ENCODE measurements at places on chromosomes 3 and 15.

GRCh38 chr15:88882785-88883184 is 12.6 kb downstream of the HAPLN3 start:
- DNase-seq = no peak

DNA sequence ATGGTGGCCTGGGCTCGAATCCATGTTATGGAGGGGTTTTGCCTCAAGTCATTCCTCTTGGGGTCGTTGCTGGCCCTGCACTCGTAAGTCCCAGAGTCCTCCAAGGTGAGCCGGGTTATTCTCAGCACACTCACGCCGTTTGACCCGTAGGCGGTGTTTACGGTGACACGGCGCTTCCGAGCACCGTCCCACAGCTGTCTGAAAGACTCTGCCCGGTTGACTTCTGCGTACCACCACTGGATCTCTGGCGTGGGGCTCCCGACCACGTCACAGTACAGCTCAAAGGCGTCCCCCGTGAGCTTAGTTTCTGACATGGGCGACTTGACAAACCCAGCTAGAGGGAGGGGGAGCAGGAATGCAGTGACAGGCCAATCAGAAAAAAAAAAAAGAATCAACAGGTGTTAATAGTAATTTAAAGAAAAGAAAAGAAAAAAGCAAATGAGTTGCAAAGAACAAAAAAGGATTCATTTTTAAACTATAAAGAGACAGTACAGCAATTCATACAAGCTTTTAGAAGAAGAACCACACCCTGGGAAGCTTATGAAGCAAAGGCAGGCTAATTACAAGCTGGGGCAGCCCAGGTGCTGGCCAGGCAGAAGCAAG is 36.1 kb downstream of the NPTN start:
- DNase-seq = no peak

DNA sequence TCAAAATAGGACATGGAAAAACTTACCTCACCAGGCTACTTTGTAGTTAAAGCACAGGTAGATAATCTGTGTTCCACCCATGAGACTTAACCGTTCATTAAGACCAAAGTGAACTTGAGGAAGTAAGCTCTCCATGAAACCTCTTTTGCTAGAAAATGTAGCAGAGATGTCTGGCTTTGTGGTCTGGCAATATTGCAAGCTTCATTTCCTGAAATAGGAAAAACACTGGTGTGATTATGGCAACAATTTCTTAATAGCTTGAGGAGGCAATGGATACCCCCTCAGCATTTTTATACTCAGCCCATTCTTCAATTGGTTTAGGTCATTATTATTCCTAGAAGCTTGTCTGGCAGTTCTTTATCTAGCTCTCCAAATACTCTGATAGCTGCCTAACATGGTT is 957.3 kb downstream of the IGSF11 start:
- DNase-seq = no peak

- no peak for DNase-seq
These were observed 774.3 kb downstream of the TUSC7 start for GRCh38 chr3:117483839-117484238.

DNA sequence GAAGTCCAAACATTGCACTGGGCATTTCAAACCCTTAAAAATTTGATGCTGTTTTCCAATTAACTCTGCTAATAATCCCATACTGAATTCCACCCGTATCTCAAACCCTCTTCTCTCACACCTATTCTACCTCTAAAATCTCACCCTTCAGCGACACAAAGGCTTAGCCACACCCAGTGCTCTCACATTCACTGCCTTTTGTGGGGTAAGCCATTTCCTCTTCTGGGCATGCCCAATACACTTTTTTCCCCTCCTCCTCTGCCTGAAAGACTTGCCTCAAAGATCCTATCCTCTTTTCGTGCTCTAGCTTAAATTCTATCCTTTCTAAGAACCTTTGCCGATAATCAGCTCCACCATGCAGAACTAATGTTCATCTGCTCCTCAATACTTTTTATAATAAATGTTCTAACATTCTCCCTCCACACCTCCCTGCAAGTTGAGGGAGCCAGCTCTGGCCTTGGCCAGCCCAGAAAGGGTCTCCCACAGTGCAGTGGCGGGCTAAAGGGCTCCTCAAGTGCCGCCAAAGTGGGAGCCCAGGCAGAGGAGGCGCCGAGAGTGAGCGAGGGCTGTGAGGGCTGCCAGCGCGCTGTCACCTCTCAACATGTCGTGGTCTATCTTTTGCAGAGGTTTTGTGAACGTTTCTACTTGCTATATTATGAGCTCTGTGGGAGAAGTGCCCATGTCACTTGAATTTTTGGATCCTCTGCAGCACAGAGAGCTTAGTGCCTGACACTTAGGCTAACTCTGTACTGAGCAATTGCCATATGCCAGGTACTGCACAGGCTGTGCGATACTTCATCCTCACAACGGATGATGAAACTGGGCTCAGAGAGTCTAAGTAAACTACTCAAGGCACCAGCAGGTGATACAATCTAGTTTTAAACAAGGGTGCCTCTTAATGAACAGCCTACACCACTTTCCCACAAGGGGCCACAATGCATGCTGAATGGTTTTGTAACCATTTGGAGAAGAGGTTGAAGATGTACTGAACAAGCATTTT is 53.6 kb upstream of the BCL6 start:
- peak; percentile 12 for DNase-seq

DNA sequence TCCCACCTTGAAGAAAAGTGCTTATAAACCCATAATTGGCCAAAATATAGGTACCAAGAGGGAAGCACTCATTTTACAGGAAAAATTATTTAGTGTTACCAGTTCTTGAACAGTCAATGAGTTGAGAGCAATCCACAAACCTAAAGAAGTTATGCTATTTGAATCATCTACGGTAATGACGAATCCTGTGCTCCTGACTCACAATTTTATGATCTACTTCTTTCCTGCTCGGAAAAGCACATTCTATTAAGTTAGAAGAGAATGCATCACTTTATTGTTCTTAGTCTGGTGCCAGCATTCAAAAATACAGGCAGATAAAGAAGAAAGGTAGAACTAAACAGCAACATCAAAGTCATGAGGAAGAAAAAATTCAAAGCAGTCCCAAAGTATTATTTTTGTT is 33.2 kb downstream of the CHRM5 start:
- no peak for DNase-seq

- DNase-seq = peak; percentile 30
These were observed 2.2 kb downstream of the GPR149 start for GRCh38 chr3:154427685-154428285.

DNA sequence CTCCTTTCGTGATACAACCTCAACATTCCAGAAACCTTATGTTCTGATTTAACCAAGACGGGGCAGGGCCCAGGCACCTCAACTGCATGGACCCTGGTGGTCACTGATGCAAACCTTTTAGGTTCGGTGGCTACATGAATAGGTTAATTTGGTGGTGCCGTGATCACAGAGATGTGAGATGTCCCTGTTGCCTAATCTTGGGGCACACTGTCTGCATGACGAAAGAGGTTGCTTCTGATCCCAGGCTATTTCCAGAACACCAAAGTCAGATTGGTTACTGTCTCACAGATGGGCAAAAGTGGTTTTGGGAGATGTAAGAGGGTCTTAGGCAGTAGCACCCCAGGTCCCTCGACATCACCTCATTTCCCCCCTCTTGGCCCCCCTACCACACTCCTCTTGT is 4.0 kb upstream of the CCR1 start:
- no peak for DNase-seq

- DNase-seq = no peak
These were observed 4.3 kb upstream of the LRRK1 start for GRCh38 chr15:100914876-100915275.

GRCh38 chr3:58621086-58621830 is 44.1 kb upstream of the FAM107A start:
- DNase-seq = no peak

GRCh38 chr3:56800130-56800831 is 1.5 kb downstream of the ARHGEF3 start:
- no peak for DNase-seq

DNA sequence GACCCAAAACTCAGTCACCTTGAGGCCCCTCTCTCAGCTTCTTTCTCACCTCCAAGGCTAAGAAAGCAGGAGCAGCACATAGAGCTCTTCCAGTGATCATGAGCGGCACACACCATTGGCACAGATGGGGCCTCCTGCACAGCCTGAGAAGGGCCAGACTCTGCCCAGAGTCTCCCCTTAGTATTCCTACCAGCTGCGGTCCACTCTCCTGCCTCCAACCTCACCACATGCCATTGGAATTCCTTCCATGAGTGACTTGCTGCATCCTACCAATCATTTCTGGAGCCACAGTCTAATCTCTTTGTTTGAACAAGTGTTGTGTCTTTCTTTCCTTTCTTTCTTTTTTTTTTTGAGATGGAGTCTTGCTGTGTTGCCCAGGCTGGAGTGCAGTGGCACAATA is 39.3 kb downstream of the CDCP1 start:
- DNase-seq = no peak

GRCh38 chr3:76657909-76658308 is 382.0 kb upstream of the ROBO2 start:
- DNase-seq = no peak

- no peak for DNase-seq
These were observed 19.4 kb downstream of the SRPRB start for GRCh38 chr3:133824961-133825485.

- DNase-seq = no peak
These were observed 1.1 kb downstream of the CHCHD4 start for GRCh38 chr3:14123308-14124222.

GRCh38 chr3:54520060-54520459 is 397.7 kb downstream of the CACNA2D3 start:
- no peak for DNase-seq

- DNase-seq = peak; percentile 32
These were observed 102.4 kb downstream of the ETFA start for GRCh38 chr15:76208786-76209424.

DNA sequence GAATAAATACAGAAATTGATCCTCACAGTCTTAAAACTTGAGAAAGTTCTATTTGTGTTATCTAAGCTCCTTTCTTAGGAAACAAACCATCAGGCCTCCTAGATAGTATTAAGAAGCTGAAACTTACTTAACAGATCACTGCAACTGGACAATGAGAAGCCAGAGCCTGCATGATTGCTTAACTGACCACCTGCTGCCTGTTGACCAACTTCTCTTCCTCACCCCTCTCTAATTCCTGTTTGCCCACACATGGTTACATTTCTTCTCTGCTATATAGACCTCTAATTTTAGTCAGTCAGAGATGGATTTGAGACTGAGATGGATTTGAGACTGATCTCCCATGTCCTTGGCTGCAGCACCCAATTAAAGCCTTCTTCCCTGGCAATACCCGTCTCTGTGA is 13.5 kb downstream of the CCPG1 start:
- no peak for DNase-seq

GRCh38 chr15:60520825-60521368 is 42.0 kb upstream of the ICE2 start:
- DNase-seq = peak; percentile 54

GRCh38 chr15:77798151-77798835 is 165.6 kb upstream of the LINGO1 start:
- DNase-seq = no peak

DNA sequence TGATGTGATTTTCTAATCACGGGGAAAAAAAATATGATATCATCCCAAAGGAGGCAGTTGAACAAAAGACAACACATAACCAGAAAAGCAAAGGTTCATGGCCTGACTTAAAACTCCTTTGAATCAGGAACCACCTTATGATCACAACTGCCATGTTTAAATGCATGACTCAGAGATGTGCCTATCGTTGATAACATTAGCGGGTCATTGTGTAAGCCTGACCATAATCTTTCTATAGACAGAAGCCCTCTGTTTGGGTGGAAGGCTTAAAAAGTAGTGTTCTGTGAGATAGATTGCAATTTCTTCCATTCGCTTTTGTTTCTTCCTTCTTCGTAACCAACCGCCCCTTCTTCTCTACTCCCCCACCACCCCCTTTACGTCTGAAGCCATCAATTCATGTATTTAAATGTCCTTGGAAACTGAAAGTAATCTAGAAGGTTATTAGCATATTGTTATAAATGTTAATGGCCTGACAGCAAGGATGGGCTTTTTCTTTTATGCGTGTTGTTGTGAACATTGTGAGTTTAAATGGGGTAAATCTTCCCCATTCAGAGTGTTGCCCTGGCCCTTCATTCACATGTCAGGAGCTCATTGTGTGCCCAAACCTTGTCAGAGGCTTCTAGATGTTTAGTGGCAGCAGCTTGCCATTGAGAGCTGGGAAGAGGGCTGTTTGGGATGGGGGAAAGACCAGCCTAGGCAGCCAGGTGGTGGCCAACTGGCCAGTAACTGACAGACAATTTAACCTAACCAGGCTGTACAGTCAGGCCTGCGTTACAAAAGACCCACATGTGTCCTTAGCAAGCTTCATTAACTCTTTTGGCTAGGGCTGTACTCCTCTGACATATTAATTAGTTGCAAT is 64.5 kb downstream of the EPHA3 start:
- DNase-seq = no peak

- no peak for DNase-seq
These were observed 127.2 kb upstream of the MANF start for GRCh38 chr3:51257870-51258269.

- DNase-seq = no peak
These were observed 99.2 kb upstream of the TRPM1 start for GRCh38 chr15:31200735-31201151.

DNA sequence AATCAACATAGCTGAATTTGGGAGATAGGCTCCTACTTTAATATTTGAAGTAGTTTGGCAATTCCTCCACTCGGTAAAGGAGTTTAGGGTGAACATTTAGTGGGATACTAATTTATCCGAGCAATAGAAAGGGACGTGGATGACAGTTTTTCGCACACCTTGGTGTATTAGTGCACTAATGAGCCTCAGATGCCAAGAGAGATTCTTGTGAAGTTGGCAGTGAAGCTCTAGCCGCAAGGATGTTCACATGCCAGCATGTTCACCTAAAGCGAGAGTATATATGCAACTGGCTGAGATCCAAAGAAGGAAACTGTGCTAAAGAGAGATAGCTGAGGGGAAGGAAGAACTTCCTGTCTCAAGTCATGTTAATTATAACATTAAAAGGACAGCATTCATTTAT is 58.5 kb downstream of the TGFBR2 start:
- no peak for DNase-seq

GRCh38 chr15:97504031-97504792 is 456.3 kb upstream of the ARRDC4 start:
- no peak for DNase-seq

- no peak for DNase-seq
These were observed 72.0 kb downstream of the FSIP1 start for GRCh38 chr15:39710681-39711080.

- DNase-seq = no peak
These were observed 11.8 kb downstream of the PARP15 start for GRCh38 chr3:122589297-122589696.

GRCh38 chr3:108157273-108157672 is 65.0 kb downstream of the IFT57 start:
- no peak for DNase-seq

- DNase-seq = no peak
These were observed 243.7 kb downstream of the TLE3 start for GRCh38 chr15:69854001-69854400.
